ENCODE measurements at places on chromosomes 16 and 17.

DNA sequence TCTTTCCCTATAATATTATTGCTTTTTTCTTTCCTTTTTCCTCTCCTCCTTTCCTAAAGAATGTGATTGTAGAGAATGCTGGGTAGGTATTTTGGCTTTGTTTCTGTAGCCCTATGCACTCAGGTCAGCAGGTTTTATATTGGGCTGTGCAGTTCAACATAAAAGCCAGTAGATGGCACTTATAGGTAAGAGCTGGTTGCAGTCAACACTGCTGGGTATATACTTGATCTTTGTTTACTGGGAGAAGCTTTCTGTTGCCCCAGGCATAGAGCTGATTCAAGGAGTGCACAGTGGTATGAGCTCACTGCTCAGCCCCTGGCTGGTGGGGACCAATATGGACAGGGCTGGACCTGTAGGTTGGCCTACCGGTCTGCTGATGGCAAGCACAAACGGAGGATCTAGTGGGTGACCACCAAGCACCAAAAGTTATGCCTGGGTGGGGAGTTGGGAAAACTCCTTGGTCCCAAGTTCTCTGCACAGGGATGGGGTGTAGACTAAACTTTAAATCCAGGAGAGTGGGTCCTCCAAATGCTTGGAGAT, 378.9 kb downstream of the PMP22 start:
- no peak for DNase-seq

DNA sequence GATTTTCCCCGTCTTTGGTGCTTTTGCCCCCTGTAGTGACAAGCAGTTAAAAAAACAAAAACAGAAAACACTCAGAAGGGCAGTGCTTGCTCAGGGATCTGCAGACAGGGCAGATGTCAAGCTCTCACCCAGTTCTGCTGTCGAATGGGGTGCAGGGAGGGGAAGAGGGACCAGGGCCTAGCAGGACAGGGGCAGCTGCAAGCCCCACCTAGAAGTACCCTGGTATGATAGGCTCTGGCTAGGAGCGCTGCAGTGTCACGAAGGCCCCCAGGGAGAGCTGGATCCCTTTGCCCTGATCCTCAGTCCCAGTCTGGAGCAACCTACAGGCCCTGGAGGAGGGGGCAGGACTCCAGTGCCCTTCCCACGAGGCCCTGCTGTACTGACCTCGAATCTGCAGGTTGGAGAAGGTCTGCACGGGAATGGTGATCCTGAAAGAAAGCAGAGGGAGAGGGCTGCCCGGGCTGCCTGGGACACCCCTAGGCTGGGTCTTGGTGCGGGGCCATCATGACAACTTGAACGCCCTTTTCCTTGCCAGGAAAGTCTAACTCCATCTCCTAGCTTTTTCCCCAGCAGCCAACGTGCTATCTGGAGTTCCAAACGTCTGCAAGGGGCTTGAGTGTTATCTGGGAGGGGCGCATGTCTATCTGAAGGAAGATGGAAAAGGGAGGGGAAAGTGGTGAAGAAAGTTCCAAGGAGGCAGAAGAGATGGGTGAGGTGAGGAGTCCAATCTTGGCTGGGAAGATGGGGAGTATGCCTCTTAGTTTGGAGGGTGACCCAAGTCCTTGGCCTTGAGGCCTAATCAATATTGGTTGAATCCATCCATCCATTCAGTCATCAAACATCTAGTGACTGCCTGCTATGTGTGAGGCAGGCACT, 4.8 kb downstream of the GFAP start:
- no peak for DNase-seq

- no peak for DNase-seq
These were observed 94.6 kb downstream of the SPECC1 start for GRCh38 chr17:20103454-20104446.

DNA sequence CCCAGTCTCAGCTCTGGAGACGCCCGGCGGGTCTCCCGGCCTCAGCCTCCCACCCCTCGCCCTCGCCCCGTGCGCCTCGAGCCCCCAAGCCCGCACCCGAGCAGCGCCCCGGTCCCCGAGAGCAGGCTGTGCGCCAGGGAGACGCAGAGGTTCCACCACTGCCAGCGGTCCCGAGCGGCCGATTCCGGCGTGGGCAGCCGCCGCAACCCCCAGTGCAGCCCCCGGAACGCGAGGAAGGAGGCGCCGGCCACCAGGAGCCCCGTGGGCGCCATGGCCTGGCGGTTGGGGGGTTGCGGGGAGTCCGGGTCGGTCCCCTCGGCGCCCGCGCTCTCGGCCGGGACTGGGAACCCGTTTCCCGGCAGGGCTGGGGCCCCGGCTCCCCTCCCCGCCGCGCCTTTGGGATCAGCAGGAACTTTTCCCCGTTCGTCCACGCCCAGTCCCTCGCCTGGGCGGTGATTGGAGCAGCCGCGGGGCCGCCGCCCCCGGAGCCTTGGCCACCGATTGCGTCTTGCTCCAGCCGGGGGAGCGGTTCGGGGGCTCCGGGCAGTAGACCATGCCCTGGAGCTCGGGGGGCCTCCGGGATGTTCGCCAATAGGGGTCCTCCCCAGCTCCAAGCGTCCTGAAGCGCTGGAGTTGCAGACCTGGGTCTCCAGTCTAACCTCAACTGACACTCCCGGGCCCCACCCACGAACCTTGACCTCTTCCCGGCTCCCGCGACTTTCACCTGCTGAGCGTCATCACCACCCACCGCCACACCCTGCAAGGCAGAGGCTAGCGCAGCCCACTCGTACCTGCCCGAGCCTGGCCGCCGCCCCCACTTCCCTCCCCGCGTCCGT, at the start of gene TLCD2:
TSS of gene TLCD2 (minus strand) at position 407 of the 836 bp plus-strand sequence. CDS start at position 272, 135 bp downstream.
- DNase-seq, result no peak

DNA sequence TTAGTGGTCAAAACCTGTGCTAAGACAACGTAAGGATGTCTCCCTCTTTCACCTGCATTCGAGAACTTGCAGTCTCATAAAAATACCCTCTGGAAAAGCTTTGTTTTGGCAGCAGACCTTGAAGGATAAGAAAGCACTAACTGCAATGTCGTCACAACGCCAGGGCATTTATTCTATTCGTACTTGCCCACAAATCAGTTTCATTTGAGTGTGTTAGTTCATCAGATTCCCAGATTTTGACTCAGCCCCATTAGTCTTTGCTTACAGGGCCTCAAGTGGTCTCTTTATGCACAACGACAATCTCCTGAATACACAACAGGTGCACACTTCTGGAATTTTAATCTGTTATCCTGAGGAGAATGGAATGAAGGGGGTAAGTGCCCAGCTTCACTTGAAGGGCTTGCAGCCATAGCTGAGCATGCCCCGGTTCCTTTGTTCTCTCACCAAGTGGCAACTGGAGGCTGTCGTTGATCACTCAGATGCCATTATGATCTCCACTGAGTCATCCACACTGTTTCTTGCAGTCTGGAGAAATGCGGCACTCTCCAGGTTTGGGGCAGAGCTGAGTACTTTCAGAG, 58.8 kb downstream of the CLEC19A start:
- no peak for DNase-seq

DNA sequence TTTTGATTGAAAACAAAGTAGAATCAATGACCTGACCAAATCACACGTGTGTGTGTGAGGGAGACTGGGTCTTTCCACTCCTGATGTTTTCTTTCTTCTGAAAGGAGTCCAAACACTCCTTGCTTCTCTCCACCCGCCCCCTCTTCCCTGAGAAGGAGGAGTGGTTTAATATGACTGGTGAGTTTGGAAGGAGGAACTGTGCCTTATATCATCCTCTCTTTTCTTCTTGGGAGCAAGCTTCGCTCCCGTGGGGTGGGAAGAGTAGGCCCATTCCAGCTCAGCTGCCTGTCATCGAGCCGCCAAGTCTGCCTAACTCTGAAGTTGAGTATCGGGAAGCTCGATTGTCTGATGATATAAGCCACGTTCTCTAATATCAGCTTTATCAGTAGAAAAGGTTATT, 96.5 kb downstream of the YPEL2 start:
- DNase-seq, result no peak
